Kidney (tissue), 22 donors: ENCODE measurements at places on chromosomes 13 and 19. TPM values are rescaled to one million over a fixed set of nuclear protein-coding genes. Genes with fewer than 3 reads are reported as not detected.
A peak's percentile ranks its signal among the peaks of the same experiment; 100 is the strongest.

Gene NCR1
- not detected for polyA plus RNA-seq

Gene FUT3
- polyA plus RNA-seq = 6.5 TPM

Gene C5AR1
- 6.5 TPM for polyA plus RNA-seq

Gene WTIP
- 15.5 TPM for polyA plus RNA-seq

Gene SYCN
- polyA plus RNA-seq = not detected

Gene ZIC2
- 0.13 TPM for polyA plus RNA-seq

DNA sequence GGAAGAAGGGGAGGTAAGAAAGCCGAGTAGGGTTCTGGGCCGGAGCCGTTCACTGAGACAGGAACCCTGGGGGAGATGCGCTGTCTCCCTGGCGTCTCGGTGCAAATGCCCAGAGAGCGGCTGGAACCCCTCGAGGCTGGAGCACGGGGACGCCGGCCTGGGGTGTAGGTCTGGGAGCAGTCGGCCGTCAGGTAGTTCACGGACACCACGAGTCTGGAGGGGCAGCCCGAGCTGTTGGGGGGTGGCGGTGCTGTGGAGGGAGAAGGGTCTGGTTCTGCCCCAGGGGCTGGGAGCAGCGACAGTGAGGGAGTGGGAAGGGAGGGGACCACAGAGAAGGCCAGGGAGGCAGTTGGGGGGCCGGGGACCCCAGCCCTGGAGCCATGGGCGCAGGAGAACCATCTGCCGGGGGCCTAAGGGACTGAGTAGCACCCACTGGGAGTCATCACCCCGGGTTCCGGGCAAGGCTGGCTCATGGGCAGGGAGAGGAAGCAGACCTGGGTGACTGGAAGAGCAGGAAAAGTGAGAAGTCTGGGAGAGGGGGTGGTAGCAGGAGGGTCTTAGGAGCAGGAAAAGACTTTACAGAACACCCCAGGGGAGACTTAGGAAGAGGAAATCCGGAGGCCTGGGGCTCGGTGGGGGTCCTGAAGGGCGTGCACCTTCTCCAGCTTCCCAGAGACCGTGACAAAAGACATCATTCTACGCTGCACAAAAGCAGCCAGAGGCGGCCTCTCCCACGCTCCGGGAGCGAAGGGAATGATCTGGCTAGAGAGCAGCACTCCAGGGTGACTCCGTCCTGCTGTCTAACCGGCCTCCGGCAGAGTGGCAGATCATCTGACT is 173.1 kb upstream of the SOX1 start:
- no peaks in the 10 kb centered on the region for H3K36me3 ChIP-seq
- no peaks in the 10 kb centered on the region for H3K4me1 ChIP-seq
- H3K27me3 ChIP-seq = peaks cover 21% of the 10 kb centered on the region

DNA sequence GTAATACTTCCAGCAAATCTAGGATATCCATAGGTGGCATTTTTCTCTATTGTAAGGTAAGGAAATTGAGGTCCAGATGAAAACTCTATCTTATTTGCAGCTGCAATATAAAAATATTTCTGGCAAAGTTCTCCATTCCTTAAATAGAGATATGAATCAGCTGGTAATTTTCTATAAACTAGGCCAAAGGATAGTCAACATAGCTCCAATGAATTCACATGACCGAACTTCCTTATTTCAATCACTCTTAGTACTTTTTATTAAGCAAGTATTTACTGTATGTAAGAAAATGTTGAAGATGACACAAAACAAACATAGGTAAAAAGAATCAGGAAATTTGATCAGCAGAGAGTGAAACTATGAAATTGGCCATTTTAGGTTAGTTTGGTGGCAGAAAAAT is 13.0 kb upstream of the LCP1 start:
- H3K27me3 ChIP-seq = no peaks in the 10 kb centered on the region
- no peak overlapping the region for H3K27ac ChIP-seq
- no peaks in the 10 kb centered on the region for H3K4me1 ChIP-seq
- no peak overlapping the region for H3K4me3 ChIP-seq
- H3K36me3 ChIP-seq = no peaks in the 10 kb centered on the region

- no peaks in the 10 kb centered on the region for H3K27me3 ChIP-seq
- no peak overlapping the region for H3K27ac ChIP-seq
- no peaks in the 10 kb centered on the region for H3K4me1 ChIP-seq
- no peaks in the 10 kb centered on the region for H3K36me3 ChIP-seq
- no peak for DNase-seq
Observed at GRCh38 chr13:98900442-98900841, 77.4 kb downstream of the DOCK9 start.

GRCh38 chr13:30429721-30430694 is 7.7 kb downstream of the UBE2L5 start:
- H3K4me3 ChIP-seq = no peak overlapping the region
- no peak overlapping the region for H3K27ac ChIP-seq
- no peaks in the 10 kb centered on the region for H3K4me1 ChIP-seq
- no peaks in the 10 kb centered on the region for H3K36me3 ChIP-seq

DNA sequence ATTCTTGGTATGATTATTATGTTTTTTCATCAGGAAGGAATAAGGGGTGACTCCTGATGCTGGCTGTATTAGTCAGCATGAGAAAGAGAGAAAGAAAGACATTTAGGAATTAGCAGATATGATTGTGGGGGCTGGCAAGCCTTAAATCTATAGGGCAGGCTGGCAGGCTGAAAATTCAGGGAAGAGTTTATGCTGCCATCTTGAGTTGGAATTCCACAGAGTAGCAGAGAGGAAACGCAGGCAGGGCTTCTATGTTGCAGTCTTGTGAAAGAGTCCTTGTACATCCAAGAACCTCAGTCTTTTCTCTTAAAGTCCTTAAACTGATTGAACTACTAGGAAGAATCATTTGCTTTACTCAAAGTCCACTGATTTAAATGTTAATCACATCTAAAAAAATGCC is 262.7 kb upstream of the SLC10A2 start:
- H3K27me3 ChIP-seq = no peaks in the 10 kb centered on the region
- H3K4me3 ChIP-seq = no peak overlapping the region
- H3K4me1 ChIP-seq = no peaks in the 10 kb centered on the region
- H3K36me3 ChIP-seq = no peaks in the 10 kb centered on the region

GRCh38 chr19:42420055-42420544 is 7.1 kb downstream of the LIPE start:
- H3K36me3 ChIP-seq = no peaks in the 10 kb centered on the region
- H3K27ac ChIP-seq = no peak overlapping the region
- peaks cover 8% of the 10 kb centered on the region for H3K4me1 ChIP-seq
- H3K27me3 ChIP-seq = no peaks in the 10 kb centered on the region
- DNase-seq = no peak
- no peak overlapping the region for H3K4me3 ChIP-seq

- no peak for DNase-seq
- peaks cover 22% of the 10 kb centered on the region for H3K36me3 ChIP-seq
- H3K27me3 ChIP-seq = no peaks in the 10 kb centered on the region
- H3K4me1 ChIP-seq = no peaks in the 10 kb centered on the region
- H3K4me3 ChIP-seq = no peak overlapping the region
Observed at GRCh38 chr19:10144361-10144760, 24.7 kb upstream of the EIF3G start.

DNA sequence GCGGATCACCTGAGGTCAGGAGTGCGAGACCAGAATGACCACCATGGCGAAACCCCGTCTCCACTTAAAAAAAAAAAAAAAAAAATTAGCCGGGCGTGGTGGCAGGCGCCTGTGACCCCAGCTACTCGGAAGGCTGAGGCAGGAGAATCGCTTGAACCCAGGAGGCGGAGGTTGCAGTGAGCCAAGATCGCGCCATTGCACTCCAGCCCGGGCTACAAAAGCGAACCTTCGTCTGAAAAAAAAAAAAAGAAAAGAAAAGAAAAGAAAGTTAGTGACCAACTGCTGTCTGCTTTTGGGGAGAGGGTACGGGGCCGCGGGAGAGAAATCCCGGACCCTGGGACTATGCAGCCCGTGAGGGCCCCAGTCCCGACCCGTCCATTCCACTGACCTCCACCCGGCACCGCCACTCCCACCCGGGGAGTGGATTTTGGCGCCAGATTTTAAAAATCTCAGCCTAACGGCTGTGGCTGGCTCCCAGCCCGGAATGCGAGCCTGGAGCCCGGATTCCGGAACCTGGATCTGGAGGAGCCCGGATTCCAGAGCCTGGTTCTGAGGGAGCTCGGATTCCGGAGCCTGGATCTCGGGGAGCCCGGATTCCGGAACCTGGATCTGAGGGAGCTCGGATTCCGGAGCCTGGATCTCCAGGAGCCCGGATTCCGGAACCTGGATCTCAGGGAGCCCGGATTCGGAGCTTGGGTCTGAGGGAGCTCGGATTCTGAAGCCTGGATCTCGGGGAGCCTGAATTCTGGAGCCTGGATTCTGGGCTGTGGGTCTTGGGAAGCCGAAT is 6.1 kb upstream of the LMNB2 start:
- peaks cover 4% of the 10 kb centered on the region for H3K4me1 ChIP-seq
- H3K27me3 ChIP-seq = no peaks in the 10 kb centered on the region
- H3K4me3 ChIP-seq = peak overlapping the region; percentile 63
- no peak overlapping the region for H3K27ac ChIP-seq

DNA sequence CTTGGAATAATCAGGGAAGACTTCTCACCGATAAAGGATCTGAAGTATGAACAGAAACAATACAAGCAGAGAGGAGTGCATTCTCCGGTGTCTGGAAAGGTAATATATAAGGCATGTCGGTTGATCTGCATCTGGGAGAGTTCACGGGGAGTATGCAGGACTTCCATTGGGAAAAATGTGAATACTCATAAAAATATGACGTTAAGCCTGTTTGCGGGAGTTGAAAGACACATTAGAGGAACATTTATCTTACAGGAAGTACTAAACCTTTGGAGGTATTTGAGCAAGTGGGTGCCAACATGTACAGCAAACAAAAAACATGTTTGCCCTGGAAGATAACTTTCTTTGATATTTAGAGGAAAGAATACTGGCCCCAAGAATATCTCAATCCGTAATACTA is 286.8 kb downstream of the SLITRK6 start:
- H3K27me3 ChIP-seq = no peaks in the 10 kb centered on the region
- no peaks in the 10 kb centered on the region for H3K4me1 ChIP-seq
- DNase-seq = no peak
- H3K36me3 ChIP-seq = no peaks in the 10 kb centered on the region
- H3K27ac ChIP-seq = no peak overlapping the region

DNA sequence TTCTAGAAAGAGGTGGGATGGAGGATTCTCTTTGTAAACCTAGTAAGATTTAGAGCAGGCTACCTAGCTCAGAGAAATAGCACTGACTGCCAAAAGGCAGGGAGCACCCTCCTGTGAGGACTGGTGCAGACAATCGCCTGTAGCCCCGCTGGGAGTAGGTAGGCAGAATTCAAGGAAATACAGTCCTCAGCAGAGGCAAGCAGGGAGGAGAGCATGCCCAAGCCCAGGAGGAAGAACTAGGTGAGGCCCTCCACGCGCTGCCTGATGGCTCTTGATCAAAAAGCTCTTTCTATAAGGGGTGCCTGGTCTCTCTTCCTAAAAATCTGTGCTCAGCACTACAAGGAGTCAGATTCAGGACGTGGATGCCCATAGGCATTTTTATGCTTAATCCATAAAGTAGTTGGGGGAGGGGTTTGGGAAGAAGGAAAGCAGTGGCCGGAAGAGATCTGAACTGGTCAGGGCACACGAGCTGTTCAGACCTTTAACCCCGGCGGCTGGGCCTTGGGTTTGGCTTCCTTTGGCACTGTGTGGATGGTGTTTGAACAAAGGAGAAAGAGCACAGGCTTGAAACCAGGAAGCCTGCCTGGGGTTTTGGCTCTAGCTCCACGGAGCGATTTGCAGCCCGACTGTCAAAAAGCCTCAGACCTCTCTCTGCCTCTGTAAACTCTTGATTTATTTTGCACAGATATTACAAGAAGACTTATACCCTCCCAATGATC is 320.6 kb downstream of the FOXO1 start:
- H3K36me3 ChIP-seq = no peaks in the 10 kb centered on the region
- no peak overlapping the region for H3K27ac ChIP-seq
- DNase-seq = peak; percentile 76
- H3K4me1 ChIP-seq = no peaks in the 10 kb centered on the region

DNA sequence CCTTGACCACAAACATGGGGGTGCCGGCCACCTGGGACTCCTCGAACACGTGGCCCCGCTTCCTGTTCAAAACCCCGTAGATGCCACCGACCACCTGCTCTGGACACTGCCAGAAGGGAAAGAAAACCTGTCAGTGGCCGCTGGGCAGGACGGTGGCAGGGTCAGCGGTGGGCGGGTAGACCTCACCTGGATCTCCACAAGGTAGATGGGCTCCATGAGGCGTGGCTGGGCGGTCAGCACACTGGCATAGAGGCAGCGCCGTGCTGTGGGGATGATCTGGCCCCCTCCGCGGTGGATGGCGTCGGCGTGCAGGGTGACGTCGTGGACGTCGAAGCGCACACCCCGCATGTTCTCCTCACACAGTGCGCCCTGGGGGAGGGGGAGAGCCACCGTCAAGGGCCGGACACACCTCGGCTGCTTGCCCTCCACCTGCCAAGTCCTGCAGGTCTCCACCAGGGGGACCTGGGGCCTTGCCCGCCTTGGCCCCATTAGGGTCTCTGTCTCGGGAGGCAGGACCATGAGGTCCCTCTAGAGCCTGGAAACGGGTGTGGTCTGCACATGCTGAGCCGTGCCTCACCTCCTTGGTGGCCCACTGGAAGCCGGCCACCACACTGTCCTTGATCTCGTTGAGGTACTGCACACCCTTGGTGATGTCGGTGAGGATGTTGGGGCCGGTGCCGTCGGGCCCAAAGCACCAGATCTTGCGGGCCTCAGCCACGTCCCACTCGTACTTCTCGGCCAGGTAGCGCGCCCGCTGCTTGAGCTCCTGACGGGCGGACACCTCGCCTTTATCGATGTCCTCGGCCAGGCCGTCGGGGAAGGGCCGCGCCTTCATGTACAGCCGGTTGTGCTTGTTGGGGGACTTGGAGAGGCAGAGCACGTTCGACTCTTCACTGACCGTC is 6.6 kb upstream of the DAPK3 start:
- DNase-seq = no peak
- peaks cover 68% of the 10 kb centered on the region for H3K36me3 ChIP-seq
- no peak overlapping the region for H3K27ac ChIP-seq
- no peaks in the 10 kb centered on the region for H3K27me3 ChIP-seq

- H3K4me3 ChIP-seq = no peak overlapping the region
- H3K4me1 ChIP-seq = no peaks in the 10 kb centered on the region
- DNase-seq = no peak
- H3K27ac ChIP-seq = no peak overlapping the region
- no peaks in the 10 kb centered on the region for H3K36me3 ChIP-seq
Observed at GRCh38 chr19:51282335-51282734, 29.1 kb upstream of the IGLON5 start.

DNA sequence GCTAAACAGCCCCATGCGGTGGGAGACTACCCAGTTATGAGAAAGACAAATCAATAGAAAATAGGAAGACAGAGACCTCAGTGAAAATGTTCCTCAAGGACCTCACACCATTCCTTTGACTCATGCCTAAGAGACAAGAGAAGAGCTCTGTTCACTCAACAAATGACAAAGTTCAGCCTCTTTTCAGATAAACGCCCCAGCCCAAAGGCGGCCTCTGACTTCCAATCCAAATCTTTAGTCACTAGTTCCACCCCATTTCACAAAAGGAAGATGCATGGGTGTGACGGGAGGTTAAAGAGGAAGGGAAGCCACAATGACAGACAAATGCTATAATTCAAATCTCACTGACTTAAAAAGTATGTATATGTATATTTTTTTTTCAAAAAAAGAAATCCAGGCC is 8.1 kb downstream of the CARS2 start:
- H3K27ac ChIP-seq = no peak overlapping the region
- peaks cover 5% of the 10 kb centered on the region for H3K36me3 ChIP-seq
- H3K27me3 ChIP-seq = no peaks in the 10 kb centered on the region
- H3K4me1 ChIP-seq = no peaks in the 10 kb centered on the region

GRCh38 chr13:85632526-85633195 is 166.6 kb downstream of the SLITRK6 start:
- no peak overlapping the region for H3K4me3 ChIP-seq
- H3K4me1 ChIP-seq = no peaks in the 10 kb centered on the region
- DNase-seq = peak; percentile 10
- H3K27ac ChIP-seq = no peak overlapping the region
- H3K36me3 ChIP-seq = no peaks in the 10 kb centered on the region
- no peaks in the 10 kb centered on the region for H3K27me3 ChIP-seq
